ENCODE measurements at places on chromosomes 16 and 17.
A peak's percentile ranks its signal among the peaks of the same experiment; 100 is the strongest.

- DNase-seq: peak; percentile 28
These were observed 111.4 kb upstream of the ZFHX3 start for GRCh38 chr16:73159296-73159695.

- DNase-seq: no peak
These were observed 37.7 kb upstream of the CCDC182 start for GRCh38 chr17:57782647-57783337.

GRCh38 chr16:78669994-78670393, 570.5 kb downstream of the WWOX start:
- no peak for DNase-seq

DNA sequence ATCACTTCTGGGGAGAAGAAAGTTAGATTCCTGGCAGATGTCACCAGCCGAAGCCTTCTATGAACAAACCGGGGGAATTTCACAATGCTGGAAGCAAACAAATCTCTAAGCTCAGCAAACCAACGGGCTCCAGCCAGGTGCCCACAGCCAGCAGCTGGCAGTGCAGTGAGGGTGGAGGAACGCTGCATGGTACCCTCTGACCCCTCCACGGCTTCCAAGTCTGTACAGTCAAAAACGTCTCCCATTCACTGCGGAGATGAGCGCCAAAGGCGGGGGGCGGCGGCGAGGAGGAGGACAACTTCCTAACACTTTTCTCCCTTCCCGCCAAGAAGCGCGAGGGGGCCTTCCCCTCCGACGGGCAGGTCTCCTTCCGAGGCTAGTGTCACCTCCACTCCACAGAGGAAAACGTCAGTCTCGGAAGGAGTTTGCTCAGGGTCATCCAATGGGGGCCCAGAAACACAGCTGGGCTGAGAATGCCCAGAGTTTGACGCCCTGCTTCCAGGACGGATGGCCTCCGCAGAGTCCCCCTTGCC, 924 bp downstream of the ZNF598 start:
- peak; percentile 47 for DNase-seq

DNA sequence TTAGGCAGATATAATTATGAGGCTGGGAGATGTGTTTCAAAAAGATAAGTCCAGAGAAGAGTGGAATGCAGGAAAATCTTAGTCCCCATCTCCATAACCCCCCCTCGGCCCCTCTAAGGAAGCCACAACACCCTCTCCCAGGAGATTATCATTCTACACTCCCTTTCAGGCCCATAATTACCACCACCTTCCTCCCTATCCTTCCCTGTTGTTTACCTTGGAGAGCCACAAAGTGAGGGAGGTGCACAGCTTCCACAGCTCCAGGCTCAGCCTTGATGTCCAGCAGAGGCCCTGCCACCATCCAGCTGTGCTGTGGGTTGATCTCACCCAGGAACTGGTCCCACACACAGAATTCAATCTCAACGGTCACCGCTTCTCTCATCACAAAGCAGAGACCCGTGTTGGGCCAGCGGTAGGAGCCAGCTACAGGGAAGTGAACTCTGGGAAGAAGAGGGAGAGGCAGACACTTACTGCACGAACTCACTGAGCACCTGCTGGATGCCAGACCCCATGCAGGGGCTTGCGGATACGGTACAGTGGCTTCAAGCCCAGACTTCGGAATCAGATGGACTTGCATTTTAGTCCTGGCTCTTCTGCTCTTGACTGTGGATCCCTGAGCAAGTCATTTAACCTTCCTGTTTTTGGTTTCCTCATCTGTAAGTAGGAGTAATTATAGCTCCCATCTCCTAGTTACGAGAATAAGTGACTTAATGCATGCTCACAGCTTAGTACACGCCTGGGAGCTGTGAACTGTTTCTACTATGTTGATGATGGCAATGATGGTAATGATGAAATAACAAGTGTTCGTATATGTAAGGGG, 44.1 kb downstream of the MIS12 start:
- DNase-seq: peak; percentile 52

- no peak for DNase-seq
These were observed 502.8 kb upstream of the GOT2 start for GRCh38 chr16:59236804-59237458.

- DNase-seq: no peak
These were observed 95.7 kb upstream of the DNAH17 start for GRCh38 chr17:78672871-78673371.

GRCh38 chr17:78419970-78420815, 41.7 kb downstream of the PGS1 start:
- DNase-seq: no peak

DNA sequence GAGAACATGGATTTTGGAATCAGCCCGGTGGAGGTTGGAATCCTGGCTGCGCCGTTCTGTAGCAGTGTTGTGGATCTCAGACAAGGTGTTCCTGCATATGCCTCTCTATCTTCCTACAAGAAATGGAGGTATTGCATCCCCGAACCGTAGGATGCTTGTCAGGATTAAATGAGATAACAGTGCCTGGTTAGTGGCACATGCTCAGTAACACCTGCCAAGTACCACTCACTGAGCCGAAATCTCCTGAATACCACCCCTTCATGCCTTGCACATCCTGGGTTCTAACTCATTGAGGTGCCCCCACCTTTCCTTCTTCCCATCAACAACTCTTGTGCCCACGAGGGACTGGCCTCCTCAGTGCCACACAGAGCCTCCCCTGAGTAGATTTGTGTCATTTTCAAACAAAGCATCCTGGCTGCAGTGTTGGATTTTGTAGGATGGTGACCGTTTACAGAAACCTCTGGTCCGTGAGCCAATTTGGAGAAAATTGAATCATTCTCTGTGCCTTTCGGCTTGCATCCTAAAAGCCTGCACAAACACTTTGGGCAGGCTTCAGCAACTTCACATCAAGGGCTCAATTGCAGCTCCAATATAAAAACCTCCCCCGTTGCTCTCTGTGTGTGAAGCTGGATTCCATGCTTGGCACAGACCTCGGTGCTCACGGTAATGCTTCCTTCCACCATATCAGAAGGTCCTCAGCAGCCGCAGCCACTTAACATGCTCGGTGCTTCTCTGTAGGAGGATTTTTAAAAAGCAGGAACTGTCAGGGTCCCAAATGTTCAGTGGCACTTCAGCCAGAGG, 84.2 kb downstream of the WWOX start:
- no peak for DNase-seq

DNA sequence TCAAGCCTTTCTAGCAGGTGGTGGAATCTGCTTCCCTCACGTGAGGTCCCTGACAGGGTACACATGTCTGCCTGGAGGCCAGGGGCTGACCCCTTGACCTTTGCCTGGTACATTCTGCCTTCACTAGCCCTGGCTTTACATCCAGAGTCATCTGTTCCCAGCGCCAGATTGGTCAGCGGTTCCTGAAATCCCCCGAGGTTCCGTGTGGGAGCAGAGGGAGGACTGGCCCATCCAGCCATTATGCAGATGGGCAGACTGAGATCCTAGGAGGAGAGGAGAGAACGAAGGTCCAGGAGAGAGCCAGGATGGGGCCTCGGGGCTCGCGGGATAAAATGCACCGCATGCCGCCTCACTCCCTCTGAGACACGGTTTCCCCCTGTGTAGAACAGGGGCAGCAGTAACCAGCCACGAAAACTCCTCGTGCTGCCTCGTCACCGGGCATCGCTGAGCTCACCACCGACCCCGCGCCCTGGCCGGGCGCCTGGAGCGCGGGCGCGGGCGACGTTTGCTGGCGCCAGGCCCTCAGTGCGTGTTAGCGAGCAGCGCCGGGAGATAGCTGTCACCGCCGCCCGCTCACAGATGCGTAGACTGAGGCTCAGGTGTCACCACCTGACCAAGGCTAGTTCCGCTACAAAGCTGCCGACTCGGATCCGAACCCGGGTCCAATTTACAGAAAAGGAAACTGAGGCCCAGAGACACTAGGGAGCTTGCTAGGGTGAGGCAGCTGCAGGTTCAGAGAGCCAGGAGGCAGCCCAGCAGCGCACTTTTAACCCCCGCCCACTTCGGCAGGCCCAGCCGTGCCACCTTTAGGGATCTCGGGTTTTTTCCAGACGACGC, 811 bp upstream of the MAP2K3 start:
- DNase-seq: no peak

DNA sequence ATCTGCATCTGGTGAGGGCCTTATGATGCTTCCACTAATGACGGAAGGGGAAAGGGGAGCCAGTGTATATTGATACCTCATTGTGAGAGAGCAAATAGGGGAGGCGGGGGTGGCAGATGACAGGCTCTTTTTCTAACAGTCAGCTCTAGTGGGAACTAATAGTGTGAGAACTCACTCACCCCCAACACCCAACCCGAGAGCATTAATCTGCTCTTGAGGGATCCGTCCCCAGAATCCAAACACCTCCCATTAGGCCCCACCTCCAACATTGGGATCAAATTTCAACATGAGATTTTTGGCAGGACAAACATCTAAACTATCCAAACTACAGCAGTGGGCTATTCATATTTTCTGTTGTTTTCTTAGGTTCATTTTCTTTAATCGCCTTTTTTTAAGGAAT, 54.4 kb downstream of the BPTF start:
- no peak for DNase-seq

- no peak for DNase-seq
These were observed 29.0 kb downstream of the IRF8 start for GRCh38 chr16:85927959-85928358.

DNA sequence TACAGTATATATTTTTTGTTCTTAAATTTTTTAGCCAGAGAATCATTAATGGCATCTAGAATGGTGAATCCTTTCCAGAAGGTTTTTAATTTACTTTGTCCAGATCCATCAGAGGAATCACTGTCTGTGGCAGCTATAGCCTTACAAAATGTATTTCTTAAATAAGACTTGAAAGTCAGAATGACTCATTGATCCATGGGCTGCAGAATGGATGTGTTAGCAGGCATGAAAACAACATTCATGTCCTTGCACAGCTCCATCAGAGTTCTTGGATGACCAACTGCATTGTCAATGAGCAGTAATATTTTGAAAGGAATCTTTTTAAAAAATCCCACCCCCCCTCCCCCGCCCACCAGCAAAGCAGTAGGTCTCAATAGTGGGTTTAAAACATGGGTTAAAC, 51.4 kb downstream of the CACNG1 start:
- DNase-seq: no peak

DNA sequence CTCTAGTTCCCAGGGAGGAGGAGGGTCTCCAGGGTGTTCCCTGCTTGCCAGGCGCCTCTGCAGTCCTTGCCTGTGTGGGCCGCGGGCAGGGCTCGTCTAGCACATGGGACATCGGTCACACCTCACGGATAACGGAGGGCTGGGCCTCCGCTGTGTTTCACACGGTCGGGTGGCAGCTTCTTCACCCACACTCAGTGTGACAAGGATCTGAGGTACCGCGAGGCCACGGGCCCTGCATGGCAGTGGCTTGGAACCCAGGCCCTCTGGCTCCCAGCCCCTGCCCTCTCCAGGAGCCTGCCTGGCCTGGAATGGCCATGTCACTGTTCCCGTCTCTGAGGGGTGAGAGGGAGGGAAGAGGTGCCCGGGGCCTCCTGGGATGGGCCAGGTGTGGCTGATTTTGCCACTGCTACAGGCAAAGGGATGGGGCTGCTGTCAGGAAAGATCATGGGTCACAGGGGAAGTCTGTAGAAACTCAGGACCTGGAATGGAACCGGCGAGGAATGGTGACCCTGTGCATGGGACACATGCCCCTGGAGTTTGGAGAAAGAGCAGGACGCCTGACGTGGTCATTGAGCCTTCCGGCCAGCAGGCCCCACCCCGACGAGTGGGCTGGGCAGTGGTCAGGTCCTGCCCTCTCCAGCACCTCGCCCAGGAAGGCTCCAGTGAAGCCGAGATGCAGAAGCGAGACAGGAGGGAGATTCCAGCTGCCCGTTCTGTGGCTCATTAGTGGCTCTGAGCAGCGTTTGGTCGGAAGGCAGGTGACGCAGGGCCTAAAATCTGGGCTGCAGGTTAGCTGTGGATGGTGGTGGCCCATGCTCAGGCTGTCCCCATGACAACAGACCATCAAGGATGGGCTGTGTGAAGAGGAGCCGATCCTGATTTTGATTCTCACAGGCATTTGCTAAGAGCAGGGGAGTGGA, 76.5 kb upstream of the GSE1 start:
- no peak for DNase-seq

GRCh38 chr16:22014271-22014873, 6.5 kb downstream of the MOSMO start:
- no peak for DNase-seq

DNA sequence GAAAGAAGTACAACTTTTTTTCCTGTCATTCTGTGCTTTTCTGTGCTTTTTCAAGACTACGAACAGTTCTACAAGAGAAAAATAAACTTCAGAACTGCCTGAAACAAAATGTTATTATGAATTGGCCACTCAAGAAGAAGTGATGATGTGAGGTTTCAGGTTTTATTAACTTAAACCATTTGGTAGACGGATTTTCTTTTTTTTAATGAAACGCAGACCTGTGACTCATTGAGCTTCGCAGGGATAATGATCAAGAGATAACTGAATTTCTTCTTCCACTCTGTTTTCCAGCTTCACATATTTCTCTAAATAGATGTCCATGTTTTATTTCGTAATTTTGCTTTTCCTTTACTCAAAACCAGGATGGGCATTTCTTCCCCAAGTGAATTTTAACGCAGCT, 32.7 kb downstream of the AIPL1 start:
- DNase-seq: no peak

- DNase-seq: no peak
These were observed 2.0 kb upstream of the FBXL19 start for GRCh38 chr16:30921459-30921747.

GRCh38 chr17:69254187-69254586, 25.6 kb upstream of the ABCA10 start:
- DNase-seq: peak; percentile 39
